ENCODE measurements at places on chromosomes 2 and 18. TPM values are rescaled to one million over a fixed set of nuclear protein-coding genes. Genes with fewer than 3 reads are reported as not detected.

DNA sequence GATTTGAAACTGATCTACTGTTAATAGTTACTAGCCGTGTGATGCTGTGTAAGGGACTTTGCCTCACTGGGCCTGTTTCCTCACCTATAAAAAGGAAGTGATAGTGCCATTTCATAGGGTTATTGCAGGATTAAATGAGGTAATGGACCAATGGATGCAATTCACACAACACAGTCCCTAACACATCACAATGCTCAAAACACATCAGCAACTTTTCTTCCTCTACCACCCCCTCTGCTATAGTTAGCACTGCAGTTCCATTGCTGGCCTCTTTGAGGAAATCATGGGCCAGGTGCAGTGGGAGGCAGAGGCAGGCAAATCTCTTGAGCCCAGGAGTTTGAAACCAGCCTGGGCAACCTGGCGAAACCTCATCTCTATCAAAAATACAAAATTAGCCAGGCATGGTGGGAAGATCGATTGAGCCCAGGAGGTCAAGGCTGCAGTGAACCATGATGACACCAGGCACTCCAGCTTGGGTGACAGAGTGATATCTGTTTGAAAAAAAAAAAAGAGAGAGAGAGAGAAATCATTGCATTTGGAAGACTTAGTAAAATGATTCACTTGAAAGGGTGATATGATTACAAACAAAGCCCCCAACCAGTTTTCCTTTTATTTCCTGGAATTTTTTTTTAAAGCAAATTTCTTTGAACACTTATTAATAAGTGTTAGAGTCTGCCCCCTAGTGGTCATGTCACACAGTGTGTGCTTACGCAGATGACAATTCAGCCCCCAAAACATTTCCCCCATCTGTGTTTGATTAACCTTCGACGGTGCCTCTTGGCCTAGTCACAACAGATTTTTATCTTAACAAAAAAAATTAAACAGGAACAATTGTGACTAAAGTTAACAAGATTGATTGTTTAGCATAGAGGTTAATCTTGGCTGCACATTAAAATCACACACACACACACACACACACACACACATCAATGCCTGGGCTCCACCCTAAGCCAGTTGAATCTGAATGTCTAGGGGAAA lies 88.6 kb upstream of the BCL11A start:
- DNase-seq, result peak; percentile 10

GRCh38 chr2:119751706-119752105 lies 8.0 kb upstream of the PTPN4 start:
- DNase-seq, result no peak

GRCh38 chr2:238061315-238062202 lies 758 bp downstream of the SCLY start:
- no peak for DNase-seq

SPC25 gene
- 10.2 TPM for total RNA-seq

SLC38A11 gene
- total RNA-seq, result 4.4 TPM

DNA sequence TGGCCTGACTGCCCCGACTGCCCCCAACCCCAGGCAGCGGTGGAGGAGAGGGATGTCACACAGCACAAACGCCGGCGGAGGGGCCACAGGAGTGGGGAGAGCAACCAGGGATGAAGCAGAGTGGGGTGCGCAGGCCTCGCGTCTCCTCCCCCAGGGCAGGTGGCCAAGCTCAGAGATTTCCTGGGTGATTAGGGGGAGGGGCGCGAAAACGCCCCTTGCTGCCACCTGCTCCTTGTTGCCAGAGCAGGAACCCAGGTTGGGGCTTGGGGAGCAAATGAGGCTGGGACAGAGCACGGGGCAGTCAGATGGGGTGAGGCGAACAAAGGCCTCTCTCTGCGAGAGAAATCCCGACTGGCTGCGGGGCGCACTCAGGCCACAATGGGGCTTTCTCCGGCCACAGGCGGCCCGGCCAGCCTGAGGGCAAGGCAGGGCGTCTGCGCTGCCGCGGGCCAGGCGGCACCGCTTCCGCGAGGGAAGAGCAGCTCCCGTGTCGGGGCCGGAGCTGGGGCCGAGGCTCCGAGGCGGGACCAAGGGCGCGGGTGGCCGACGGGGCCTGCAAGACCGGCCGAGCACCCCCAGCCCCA lies 11.5 kb downstream of the TEX44 start:
- no peak for DNase-seq

DNA sequence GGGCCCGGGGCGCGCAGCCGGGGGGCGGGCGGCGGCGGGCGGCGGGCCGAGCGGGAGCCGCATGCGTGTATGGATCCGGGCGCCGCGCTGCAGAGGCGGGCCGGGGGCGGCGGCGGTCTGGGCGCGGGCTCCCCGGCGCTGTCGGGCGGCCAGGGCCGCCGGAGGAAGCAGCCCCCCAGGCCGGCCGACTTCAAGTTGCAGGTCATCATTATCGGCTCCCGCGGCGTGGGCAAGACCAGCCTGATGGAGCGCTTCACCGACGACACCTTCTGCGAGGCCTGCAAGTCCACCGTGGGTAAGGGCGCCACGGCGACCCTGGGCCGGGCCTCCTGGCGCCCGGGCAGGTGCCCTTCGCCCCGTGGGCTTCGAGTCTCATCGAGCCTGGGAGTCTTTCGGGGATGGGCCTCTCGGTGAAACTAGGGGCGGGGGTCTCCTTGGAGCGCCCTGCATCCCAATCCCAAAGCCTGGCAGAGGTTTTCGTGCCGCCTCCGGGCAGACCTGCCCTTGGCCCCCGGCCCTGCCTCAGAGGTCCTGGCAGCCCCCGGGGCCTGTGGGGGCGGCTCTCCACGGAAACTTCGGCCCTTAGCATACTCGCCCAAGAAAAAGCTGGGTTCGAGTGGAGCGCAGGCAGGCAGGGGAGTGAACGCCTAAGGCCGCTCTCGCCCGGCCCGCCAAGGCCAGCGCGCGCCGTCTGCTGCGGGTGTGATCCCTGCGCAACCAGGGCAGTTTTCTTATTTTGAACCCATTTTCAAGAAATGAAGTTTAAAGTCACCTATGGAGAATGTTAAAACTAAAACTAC lies 622 bp downstream of the RAB12 start:
- DNase-seq, result no peak

TOGARAM2 gene
- 2.6 TPM for total RNA-seq

FBXO36 gene
- total RNA-seq, result 8.1 TPM

- no peak for DNase-seq
Observed at GRCh38 chr2:240972636-240973521, 25.5 kb upstream of the SNED1 start.

DNA sequence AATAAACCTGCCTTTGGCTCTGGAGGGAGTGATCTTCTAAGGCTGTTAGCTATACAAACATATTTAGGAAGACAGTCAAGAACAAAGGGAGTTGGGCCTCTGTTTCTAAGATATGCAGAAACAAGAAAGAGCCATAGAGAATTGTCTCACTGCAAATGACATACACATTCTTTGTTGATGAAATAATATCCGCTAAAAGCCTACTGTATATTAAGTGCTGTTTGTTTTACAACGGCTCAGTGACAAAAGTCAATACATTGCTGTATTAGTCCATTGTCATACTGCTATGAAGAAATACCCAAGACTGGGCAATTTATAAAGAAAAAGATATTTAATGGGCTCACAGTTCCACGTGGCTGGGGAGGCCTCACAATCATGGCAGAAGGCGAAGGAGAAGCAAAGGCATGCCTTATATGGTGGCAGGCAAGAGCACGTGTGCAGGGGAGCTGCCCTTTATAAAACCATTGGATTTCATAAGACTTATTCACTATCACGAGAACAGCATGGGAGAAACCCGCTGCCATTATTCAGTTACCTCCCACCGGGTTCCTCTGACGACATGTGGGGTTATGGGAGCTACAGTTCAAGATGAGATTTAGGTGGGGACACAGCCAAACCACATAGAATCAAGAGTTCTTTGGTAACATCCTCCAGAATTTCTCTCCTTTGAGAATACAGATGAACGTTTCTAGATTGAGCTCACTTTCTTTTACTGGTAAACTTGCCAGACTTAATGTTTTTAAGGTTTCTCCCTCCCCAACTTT lies 157.8 kb downstream of the PIK3C3 start:
- DNase-seq, result no peak

DNA sequence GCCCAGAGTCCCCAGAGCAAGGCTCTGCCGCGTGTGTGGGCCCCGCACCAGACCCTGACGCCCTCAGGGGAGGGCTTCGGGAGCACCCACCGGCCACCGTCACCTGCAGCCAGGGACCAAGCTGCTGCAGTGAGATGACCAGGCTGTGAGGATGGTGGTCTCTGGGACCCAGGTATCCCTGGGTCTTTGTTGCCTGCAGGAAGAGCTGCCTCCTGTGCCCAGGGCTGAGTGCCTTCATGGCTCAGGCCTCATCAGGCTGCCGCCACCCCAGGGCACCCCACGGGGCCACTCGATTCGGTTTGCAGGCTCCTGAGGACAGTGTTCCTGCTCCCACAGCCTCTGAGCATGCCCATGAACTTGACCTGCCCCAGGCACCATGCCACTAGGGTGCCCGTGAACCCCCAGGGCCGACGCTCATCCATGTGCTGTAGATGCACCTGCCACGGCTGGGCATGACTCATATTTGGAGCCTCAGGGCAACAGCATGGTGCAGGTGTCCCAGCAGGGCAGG lies 109.8 kb downstream of the FAM210A start:
- DNase-seq, result no peak

CXCR4 gene
- total RNA-seq, result 110 TPM

DNA sequence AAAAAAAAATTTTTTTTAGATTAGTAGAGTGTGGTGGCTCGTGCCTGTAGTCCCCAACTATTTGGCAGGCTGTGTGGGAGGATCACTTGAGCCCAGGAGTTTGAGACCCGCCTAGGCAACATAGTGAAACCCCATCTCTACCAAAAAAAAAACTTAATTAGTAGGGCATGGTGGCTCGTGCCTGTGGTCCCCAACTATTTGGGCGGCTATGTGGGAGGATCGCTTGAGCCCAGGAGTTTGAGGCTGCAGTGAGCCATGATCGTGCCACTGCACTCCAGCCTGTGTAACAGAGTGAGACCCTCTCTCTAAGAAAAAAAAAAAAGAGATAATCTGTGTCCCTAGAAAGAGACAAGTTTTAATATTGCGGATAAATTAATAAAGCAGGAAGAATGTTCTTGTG lies 8.8 kb downstream of the GPR55 start:
- no peak for DNase-seq

ERBB4 gene
- 154 TPM for total RNA-seq

DNA sequence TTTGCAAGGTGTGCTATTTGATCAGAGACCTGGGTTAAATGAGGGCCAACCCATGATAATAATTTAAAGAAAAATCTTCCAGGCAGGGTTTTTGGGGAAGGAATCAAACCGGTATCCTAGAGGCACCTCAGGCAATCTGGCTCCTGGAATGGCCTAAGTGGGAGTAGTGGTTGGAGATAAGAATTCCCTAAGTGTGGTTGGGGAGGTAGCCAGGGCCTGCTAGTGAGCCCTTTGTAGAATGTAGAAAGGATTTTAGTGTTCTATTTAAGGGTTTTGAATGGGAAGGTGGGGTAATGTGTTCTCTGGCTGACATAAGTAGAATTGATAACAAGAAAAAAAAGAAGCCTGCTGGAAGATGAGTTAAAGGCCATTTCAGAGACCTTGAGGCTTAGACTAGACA lies 422.2 kb downstream of the XIRP2 start:
- DNase-seq, result no peak

DNA sequence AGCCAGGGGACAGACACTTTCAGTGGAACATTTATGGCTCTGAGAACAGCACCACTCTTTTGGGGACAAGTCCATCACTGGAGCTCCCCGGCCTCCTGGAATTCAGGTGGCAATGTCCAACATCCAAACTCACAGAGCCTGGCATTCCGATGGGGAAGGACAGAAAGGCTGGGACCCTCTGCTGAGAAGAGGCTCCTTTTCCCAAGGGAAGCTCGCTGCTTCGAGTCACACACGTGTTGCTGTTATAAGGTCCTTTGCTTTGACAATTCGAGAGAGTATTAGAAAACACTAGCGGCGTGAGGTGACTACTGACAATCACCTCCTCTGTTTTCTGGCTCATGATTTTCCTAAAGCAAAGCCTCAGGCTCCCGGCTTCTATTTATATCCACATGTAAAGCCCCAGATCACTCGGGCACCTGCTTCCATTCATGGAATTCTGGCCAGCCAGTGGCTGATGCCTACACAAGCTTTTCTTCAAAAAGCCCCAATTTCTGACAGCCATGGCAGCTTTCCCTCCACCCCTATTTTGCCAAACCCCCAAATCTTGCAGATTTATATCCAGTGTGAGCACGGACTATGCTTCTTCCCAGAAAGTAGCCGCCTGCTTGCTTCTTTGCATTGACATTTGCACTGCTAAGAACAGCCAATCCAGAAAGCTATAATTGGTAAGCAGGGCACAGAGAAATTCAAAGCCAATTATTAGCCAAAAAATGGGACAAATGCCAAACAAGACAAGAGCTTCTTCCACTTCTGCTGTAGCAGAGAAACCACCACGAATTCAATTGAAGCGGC lies 67.3 kb downstream of the NDUFA10 start:
- DNase-seq, result peak; percentile 52

DQX1 gene
- 0.45 TPM for total RNA-seq

- DNase-seq, result no peak
Observed at GRCh38 chr2:145184741-145185651, 665.1 kb upstream of the ZEB2 start.

DNA sequence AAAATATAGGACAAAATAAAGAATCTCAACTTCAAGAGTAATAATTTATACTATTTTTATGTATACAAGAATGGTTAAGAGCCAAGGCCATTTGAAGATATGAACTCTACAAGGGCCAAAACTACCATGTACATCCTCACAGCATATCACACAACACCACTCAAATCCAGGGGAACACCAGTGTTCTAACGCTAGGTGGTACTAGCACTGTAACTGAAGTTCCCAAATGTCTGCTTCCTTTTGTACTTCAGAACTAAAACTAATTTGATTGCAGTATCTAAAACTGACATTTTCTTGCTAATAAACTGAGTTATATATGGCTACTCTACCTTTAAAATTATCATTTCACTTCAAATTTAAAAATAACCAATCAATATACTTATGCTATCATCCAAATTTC lies 47.0 kb downstream of the REV1 start:
- DNase-seq, result peak; percentile 20

- no peak for DNase-seq
Observed at GRCh38 chr2:207848545-207848928, 78.8 kb upstream of the FZD5 start.

GRCh38 chr18:49697049-49697448 lies 116.3 kb downstream of the ACAA2 start:
- no peak for DNase-seq

- no peak for DNase-seq
Observed at GRCh38 chr2:27370816-27371620, 602 bp downstream of the SNX17 start.

DNA sequence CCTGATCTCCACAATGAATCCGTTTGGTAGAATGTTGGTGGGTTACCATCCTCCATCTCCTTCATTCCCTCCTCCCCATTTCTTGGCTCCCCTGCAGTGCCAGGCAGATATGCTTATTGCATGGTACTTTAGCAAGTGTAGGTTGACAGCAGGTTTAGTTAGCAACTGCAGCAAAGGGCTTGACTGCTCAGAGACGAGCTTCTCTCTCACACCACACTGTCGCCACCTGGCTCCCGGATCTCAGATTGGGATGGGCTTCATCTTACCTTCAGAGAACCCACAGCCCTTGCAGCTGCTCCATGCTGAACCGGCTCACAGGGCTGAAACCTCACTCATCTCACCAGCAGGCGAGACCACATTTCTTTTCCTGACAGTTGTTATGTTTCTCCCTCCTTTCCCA lies 88.8 kb downstream of the VWA3B start:
- no peak for DNase-seq

Data from cerebellum (tissue), 4 donors.